ENCODE measurements at places on chromosomes 6 and 20.

DNA sequence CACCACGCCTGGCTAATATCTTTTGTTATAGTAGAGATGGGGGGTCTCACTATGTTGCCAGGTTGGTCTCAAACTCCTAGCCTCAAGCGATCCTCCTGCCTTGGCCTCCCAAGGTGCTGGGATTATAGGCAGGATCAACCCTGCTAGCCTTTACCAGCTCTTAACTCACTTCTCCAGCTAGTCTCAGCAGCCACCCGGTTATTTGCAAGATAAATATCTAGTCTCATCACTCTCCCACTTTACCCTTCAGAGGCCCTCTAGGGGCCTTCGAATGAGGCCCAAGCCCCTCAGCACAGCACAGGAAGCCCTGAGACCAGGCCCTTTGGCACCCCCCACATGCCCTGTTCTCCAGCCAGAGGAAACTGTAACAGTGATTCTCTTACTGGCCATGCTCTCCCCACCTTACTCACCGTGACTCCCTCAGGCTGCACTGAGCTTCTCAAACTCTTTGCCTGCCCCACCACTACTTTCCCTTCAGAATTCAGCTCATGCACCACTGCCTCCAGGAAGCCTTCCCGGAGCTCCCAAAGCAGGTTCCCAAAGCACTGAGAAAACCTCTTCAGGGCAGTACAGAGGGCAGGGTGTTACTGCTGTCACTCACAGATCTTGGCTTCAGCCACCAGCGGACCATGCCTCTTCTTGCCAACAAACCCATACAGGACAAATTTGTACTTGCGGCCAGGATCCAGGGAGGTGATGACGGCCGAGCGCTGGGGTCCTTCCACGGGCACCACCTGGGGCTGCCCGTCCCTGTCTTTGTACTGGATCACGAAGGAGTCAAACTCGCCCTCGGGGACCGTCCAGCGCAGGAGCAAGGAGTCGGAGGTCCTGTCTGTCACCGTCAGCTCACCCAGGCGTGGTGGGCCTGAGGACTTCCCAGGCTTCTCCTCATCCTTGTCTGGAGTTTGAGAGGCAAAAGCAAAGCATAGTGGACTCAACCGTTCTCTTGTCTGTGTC lies 25.0 kb downstream of the TNXB start:
- DNase-seq, result no peak

DNA sequence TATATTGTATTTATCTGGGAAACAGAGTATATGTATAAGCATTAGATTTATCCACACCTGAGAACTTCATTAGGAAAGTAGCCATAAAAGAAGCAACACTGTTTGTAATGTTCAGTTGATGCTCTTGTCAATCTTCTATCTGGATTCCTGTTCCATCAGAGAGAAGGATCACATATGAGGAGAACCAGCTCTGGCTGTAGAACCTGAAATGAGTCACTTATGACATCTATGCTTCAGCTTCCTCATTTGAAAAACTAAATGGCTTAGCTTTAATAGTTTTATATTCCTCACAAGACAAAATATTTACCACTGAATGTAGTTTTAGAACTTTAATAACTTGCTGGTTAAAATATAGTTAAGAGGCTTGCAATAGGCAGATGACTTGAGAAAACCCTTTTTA lies 144.7 kb downstream of the TASP1 start:
- DNase-seq, result no peak

DNA sequence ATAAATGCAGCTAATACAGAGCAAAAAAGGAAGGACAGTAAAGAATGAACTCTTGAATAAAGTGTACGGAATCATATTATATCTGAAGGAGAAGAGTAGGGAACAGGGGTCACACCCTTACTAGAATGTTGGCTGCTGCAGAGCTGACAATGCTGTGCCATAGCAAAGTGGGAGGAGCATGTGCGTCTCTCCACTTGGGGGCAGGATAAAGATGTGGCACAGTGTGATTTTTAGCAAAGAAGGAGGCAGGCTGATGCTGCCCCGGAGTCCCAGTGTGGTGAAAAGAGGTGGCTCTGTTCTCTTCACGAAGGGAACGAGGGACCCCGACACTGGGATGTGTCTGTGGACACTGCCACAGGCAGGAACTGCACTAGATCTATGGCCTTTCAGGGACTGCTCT lies 67.5 kb downstream of the INSM1 start:
- no peak for DNase-seq

DNA sequence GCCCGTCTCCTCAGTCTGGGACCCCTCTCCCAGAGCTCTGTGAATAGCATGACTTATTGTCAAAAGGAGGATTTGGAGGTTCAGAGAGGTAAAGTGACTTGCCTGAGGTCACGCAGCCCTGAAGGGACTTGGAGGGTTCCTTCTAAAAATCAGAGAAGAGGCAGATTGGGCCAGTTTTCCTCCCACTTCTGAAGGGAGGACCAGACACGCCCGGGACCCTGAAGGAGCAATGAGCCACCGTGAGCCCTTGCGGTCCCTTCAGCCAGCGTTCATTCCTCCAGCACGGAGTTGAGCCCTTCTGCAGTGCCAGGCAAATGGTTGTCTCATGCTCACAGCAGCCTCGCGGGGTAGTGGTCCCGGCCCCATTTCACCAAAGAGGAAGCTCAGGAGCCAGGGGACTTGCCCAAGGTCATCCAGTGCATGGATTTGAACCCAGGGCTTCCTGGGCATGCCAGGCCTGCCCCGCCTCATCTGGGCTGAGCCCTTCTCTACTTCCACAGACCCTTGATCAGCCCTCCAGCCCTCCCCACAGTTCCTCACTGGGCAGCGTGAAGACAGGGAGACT lies 7.4 kb downstream of the SRC start:
- no peak for DNase-seq

DNA sequence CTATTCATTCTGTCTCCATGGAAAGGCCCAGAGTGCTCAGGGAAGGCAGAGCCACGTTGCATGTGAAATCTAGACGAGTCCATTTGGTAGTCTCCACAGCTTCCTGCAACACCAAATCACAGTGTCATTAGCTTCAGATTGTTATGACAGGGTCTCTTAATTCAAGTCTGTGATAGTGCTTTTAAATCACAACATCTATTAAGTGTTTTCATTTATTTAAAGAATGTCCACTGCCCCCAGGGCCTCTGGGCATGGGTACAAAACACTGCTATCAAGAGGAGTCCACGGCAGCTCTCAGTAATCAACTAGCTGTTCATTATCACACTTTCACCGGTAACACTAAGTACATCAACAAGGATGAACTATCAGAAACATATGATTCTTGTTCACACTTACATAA lies 455.9 kb upstream of the JARID2 start:
- no peak for DNase-seq

- DNase-seq, result no peak
Observed at GRCh38 chr6:43932259-43933147, 162.5 kb downstream of the VEGFA start.

- DNase-seq, result no peak
Observed at GRCh38 chr20:63357921-63358905, 2.9 kb downstream of the CHRNA4 start.

GRCh38 chr6:169454204-169454871 lies 200.7 kb upstream of the THBS2 start:
- DNase-seq, result no peak

DNA sequence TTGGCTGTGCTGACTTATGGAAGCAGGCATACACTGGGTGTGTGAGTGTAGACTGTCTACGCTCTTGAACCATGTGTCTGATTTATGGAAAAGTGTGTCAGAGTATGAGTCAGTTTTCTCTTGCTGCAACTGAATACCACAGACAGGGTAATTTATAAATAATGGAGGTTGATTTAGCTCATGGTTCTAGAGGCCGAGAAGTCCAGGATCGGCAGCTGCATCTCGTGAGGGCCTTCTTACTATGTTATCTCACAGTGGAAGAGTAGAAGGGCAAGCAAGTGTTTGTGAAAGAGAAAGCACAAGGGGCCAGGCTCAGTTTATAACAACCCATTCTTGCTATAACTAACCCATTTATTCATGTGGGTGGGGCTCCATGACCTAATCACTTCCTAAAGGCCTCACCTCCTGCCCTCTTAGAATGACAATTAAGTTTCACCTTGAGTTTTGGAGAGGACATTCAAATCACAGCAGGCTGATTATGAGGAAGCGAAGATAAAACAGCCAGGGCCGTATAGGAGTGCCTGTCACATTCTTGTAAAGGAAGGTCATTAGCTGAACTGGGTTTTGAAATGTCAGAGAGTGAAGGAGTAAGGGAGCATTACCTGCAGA lies 6.7 kb downstream of the GPR31 start:
- DNase-seq, result no peak

DNA sequence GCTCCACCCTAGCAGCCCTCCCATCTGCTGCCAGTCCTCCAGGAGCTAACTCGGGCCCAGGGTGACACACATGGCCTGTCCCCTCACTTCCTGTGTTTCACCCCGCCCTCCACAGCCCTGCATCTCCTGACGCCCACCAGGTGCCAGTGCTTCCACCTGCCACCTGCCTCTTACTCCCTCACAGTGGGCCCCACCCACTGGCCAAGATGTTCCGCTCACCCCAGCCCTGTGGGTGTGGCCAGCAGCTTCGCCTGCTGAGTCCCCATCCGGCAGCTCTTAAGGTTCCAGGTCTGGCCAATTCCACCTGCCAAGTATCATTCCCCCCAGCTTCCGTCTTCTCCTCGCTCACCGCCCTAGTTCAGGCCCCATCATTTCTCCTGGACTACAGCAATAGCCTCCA lies 184.1 kb downstream of the MBOAT1 start:
- no peak for DNase-seq

- no peak for DNase-seq
Observed at GRCh38 chr6:48658915-48659314, 547.9 kb upstream of the PTCHD4 start.

- no peak for DNase-seq
Observed at GRCh38 chr20:34179637-34180360, 61.4 kb upstream of the ASIP start.

- no peak for DNase-seq
Observed at GRCh38 chr20:34011275-34011674, 17.6 kb downstream of the RALY start.

DNA sequence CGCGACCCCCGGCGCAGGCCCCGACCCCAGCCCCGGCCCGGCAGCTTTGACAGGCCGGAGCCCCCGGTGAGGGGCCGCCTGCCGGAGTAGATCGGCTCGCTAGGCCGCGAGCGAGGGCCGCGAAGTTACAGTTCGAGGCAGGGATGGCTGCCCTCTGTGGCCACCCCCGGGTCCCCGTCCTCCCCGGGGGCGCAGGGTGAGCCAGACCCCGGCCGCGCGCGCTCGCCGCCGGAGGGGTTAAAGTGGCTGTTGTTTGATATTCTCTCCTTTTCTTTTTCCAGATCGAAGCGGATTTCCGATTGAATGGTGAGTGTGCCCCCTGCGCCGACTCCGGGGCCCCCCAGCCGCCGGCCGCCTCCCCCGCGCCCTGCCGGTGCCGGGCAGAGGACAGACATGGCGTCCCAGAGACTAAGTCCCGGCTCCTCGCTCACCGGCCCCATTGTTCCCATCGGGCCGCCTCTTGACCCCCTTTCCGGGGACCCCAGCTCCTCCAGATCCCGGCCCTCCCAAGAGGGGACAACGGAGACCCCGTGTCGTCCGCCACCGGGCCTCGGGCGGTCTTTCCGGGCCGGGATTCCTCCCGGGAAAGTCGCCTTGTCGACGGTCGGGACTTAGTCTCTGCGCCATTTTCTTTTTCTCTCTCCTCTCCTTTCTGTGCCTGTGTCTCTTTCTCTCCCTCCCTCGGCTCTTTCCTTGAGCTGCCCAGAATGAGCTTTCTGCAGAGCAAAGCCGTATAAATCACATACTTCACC lies 704 bp downstream of the TOP1 start:
- DNase-seq, result no peak

DNA sequence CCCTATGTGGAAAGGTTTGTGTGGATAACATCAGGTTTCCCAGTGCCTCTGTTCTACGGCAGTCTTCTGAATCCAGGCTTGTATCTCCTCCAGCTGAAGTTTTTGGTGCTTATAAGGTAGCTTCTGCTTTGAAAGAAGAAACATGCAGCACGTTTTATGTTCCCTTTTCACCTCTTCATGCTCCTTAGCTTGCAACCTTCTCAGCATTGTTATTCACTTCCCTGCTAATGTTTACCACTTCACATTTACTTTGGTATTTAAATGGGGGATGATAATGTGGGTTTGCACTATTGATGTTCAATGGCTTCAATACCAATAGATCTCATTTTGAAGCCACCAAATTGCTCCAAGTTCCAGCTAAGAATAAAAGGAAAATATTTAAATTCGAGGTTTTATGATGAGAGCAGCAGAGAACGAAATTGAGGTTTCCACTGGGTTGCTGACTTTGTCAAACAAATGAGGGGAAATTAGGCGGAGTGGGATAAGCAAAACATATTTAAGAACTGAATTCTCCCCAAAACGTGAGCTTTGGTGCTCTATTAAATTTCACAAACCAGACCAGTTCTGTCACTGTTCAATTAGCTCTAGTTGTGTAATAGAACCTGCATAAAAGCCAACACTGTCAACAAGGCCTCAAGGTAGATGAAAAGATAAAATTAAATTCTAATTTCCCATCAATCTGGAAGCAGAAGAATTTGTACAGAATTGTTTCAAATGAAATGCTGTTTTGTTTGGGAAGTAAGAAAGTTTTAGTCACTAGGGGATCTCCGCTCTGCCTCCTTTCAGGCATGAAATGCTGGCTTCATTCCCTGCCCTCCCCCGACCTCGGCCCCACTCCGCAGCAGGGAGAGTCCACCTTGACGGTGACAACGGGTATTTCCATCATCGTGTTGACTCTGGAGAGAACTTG lies 1.4 kb downstream of the IL22RA2 start:
- no peak for DNase-seq

- DNase-seq, result no peak
Observed at GRCh38 chr6:45697605-45698004, 318.1 kb downstream of the CLIC5 start.

GRCh38 chr6:46175446-46175845 lies 4.7 kb upstream of the ENPP5 start:
- DNase-seq, result no peak

- DNase-seq, result no peak
Observed at GRCh38 chr6:36839749-36840431, 646 bp upstream of the CPNE5 start.

DNA sequence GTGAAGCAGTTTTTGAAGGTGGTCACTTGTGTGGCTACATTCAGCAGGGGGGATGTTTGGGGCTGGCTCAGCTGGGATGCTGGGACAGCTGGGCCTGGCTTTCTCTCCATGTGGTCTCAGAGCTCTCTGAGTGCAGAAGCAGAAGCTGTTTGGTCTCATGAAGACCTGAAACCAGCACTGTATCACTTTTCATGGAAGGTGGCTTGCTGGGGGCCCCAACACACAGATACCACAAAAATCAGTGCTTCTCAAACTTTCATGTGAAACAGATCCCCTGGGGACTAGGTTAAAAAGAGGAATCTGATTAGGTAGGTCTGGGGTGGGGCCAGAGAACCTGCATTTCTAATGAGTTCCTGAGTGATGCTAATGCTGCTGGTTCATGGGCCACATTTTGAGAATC lies 347.3 kb downstream of the DHX35 start:
- DNase-seq, result no peak

GRCh38 chr6:90226257-90226656 lies 70.4 kb downstream of the BACH2 start:
- DNase-seq, result no peak

- DNase-seq, result no peak
Observed at GRCh38 chr20:53910351-53911002, 159.9 kb downstream of the BCAS1 start.

DNA sequence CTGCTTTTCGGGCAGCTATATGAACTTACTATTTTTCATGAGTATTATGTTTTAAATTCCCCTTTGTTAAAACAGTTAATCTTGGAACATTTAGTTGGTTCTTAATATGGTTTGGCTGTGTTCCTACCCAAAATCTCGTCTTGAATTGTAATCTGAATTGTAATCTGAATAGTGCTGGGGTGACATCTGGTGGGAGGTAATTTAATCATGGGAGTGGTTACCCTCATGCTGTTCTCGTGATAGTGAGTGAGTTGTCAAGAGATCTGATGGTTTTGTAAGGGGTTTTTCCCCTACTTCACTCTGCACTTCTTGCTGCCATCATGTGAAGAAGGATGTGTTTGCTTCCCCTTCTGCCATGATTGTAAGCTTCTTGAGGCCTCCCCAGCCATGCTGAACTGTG lies 305.4 kb upstream of the MAP3K7 start:
- no peak for DNase-seq

All from esophagus muscularis mucosa (tissue), 4 donors.